ENCODE measurements at places on chromosomes 1 and 21.

DNA sequence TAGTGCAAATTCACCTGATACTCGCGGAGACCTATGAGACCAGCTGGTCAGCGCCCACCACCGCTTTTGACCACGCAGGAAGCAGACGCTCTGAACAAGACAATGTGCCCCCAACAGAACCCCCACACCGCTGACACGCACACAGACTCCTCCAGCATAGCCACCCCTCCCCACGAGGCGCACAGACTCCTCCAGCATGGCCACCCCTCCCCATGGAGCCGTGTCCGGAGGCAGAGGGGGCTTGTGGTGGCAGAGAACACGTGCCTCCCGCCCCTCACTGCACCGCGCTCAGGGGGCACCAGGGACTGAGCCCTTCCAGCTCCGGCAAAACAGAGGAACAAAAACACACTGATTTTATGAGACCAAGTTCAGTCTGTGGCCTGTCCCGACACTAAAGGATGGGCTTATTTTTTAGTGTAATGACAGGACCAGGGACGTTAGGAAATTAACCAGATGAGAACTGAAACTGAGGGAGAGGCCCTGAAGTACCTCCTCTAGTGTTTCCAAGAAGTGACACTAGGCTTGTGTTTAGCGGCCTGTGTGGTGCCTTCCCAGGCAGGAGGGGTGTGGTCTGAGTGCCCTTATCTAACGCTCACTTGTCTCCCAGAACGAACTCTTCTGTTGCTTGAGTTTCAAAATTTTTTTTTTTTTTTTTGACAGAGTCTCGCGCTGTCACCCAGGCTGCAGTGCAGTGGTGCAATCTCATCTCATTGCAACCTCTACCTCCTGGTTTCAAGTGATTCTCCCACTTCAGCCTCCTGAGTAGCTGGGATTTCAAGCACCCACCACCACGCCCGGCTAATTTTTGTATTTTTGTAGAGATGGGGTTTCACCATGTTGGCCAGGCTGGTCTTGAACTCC is 10.0 kb upstream of the AGPAT3 start:
- DNase-seq: no peak

- peak; percentile 14 for DNase-seq
Observed at GRCh38 chr1:117339866-117340700, 27.2 kb upstream of the MAN1A2 start.

DNA sequence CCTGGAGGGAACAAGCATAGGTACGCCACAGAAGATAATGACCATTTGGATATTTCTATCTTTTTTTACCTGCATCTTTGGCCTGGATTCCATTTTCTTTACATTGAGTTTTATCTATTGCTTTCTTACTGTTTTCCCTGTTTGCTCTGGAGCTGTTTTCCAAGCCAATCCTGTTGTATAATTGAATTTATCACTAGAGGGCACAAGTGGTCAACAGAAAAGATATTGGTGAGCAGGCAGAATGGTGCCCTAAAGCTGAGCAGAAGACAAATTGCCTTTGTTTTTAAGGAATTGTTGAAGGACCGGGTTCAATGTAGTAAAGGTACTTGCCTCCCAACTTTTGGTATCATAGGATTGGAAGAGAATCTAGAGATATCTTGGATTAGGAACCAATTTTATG is 152.8 kb downstream of the PPP1R12B start:
- peak; percentile 34 for DNase-seq

DNA sequence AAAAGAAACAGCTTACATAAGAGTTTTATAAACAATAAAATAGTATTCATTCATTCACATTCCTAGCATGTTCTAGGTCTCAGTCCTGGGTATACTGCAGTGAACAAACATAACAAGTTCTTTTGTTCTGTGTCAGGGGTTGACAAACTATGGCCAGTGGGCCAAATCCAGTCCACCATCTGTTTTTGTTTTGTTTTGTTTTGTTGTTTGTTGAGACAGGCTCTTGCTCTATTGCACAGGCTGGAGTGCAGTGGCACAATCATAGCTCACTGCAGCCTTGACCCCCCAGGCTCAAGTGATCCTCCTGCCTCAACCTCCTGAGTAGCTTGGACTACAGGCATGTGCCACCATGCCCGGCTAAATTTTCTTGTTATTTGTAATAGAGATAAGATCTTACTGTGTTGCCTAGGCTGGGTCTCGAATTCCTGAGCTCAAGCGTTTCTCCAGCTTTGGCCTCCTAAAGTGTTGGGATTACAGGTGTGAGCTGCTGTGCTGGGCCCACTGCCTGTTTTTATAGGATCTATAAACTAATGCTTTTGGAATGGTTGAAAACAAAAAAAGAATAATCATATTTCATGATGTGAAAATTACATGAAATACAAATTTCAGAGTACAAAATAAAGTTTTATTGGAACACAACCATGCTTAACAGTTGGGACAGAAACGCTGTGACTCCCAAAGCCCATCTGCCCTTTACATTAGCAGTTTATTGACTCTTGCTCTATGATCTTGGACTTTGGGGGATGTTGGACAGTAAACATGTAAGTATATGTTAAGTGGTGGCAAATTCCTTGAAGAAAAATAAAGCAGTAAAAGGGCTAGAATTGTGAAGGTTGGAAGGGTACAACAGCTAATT is 17.9 kb downstream of the CAPZA1 start:
- peak; percentile 11 for DNase-seq

DNA sequence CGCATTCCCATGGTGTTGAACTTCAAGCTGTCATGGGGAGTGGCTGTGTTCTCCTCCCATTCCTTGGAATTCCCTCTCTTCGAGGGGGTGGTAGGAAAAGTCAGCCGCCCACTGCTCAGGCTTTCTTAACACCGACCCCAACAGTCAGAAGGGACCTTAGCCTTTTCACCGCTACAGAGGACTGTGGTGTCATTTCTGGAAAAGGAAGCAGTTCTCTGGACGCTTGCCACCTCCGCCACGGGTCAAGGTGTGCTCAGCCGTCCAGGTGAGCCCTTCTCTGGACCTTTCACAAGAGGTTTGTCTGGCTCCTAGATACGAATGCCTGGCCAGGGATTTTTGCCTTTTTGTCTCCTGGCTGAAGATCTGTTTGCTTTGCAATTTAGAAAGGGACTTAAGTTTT is 31.8 kb downstream of the CLIC6 start:
- no peak for DNase-seq

DNA sequence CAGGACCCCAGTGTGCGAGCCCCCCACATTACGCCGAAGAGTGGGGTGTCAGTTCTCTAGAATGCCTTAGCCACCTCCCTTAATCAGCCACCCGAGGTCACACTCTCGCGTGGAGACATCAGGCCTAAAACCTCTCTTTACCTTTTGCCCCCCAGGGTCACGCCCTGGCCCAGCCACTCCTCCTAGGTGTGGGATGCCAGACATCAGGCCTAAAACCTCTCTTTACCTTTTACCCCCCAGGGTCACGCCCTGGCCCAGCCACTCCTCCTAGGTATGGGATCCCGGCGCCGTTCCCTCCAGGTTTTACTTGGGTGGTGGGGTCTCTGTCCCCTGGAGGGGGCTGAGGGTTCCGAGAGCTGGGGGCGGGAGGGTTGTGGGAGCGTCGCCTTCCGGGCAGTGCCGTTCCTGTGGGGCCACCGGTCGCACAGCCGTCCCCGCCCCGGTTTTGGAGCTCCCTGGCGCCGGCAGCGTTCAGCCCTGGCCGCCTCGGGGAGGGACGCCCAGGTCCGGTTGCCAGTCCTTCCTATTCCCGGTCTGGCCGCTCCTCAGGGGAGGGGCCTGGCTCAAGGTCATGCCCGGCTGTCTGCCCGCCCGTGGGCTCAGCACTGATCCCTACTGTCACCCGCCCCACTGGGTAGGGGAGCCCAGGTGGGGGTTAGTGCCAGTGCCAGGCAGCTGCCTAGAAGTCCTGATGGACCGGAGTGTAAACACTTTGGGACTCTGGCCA is 882 bp downstream of the VPS13D start:
- no peak for DNase-seq

DNA sequence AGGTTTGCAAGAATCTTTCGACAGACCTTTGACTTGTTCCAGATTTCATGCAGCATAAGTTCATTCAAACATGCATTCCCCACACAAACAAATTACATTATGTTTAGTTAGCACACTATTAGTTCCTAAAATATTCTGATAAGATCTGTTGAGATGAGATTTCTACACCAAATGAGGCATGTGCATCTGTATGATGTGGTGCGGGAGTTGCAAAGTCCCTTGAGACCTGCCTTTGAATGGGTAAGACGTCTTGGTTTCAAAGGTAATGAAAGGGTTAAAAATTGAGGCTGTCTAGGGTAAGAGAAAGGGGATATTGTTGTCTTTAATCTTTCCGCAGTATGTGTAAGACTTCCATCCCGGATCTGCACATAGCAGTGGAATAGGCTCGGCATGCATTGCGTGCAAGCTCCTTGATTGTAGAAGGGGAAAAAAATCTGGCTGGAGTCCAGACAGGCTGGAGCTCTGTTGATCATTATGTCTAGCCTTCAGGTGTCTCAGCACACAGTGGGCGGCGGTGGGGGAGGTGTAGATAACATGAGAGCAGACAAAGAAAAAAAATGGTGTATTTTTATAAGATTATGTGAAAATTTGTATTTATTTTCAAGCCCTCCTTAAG is 296.6 kb downstream of the PTPRC start:
- peak; percentile 100 for DNase-seq

GRCh38 chr1:185566995-185567394 is 167.2 kb upstream of the HMCN1 start:
- DNase-seq: peak; percentile 86

DNA sequence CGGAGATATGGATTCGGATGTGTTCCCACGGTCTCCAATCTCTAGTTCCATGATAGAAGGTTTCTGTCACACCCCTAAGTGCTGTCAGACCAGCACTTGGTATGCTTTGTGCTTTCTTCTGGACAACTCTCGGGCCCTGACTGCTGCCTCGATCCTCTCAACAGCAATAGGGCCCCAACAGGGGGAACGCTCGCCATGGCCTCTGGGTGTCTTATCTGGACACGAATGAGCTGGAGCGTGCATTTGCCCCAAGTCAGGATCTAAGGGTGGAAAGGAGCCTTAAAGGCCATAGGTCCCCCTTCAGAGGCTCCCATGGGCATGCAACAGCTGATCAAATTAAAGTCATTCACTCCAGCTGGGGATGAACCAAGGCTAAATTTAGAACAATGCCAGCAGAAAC is 76.8 kb downstream of the TCP10L start:
- DNase-seq: no peak

DNA sequence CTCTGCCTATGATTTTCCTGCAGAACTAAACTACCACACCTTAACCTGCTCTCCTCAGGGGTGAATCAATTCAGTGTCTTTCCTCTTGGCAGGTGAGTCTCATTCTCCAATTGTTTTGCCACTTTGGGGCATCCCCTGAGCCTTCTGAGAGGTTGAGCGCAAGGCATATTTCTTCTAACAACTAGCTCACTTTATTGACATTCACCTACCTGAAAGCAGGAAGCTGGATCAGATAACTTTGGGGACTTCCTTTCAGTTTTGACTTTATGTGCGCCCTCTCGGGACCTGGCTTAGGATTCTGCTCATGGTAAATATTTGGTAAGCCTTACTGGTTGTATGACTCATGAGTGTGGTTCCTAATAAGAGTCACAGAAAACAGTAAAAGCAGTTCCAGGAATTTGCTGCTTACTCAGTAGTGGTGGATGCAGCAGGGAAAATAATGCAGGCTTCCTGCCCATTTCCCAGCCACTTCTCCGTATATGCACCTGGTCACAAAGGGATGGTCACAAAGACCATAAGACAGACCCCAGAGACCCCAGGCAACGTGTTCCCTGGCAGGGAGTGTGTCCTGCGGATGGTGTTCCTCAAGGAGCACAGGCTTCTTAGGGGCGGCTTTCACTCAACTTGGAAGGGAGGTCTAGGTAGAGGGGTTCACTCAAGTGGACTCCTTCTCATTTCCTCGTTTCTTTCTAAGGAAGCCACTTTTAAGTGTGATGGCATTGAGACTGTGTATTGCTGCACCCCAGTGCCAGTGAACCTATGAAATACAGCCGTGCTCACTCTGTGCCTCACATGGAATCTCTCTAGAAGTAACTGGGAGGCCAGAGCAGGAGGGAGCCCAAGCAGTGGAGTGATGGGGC is 22.0 kb upstream of the BATF3 start:
- DNase-seq: peak; percentile 45

- no peak for DNase-seq
Observed at GRCh38 chr1:215636258-215636965, 69.3 kb downstream of the KCTD3 start.

DNA sequence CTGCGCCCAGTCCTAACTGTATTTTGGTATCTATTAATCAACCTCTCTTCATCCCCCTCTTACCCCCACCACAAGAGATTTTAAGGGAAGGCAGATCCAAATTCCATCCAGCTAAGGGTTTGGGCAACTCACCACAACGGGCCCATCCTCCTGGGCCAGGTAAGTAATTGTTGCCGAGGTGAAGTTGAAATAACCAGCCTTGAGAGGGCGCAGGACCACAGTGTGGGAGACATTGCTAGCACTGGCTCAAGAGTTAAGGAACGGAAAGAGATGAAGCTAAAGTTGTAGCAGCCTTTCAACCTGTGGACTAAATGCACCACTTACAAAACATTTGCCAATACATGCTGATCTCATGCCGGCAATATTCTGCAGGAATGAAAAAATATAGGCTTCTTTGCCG is 5.9 kb downstream of the SSR2 start:
- no peak for DNase-seq

DNA sequence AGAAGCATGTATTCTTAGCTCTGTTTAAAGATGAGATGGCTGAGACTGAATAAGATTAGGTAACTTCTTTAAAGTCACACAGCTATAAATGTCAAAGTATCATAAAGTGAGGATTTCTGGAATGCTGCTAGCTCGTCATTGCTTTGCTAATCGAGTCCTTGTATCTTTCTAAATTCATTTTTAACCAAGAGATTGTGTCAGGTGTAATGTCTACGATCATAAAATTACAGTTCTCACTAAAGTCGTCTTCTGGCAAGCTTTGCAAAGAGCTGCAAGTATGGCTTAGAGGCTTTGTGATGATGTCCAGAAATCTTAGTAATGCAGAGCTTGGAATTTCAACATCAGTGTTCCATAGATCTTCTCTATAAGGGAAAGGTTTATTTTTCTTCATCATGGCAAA is 569.8 kb downstream of the LMO4 start:
- no peak for DNase-seq

DNA sequence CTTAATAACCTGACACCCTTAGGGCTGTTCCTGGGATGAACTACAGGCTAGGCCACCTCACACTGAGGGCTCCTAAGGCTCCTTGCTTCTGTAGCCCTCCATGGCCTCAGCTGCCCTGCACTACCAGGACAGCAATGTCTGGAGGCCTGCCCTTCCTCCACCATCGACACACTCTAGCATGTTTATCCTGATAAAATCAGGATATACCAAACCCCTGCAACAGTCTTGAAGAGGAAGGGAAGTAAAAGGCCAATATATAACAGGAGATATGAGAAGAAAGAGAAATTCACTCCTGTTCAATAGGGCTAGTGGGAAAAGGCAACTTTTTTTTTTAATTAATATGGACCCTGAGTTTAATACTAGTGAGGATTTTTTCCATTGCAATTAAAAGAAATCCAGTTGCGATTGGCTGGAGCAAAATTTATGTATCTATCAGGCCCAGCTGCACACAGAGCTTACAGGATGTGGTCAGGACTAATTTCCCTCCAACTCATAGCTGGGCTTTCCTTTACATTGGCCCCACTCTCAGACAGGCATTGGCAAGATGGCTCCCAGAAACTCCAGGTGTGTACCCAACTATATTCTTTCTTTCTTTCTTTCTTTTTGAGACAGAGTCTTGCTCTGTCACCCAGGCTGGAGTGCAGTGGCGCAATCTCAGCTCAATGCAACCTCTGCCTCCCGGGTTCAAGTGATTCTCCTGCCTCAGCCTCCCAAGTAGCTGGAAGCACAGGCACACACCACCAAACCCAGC is 13.5 kb upstream of the ATP2B4 start:
- DNase-seq: no peak

GRCh38 chr1:150409504-150410362 is 45.8 kb downstream of the RPRD2 start:
- DNase-seq: no peak

GRCh38 chr1:26364956-26365355 is 7.6 kb downstream of the ZNF683 start:
- DNase-seq: no peak

Data from brain microvascular endothelial cell (primary cell).